ENCODE measurements at places on chromosomes 12 and 14. TPM values are rescaled to one million over a fixed set of nuclear protein-coding genes. Genes with fewer than 3 reads are reported as not detected.

DNA sequence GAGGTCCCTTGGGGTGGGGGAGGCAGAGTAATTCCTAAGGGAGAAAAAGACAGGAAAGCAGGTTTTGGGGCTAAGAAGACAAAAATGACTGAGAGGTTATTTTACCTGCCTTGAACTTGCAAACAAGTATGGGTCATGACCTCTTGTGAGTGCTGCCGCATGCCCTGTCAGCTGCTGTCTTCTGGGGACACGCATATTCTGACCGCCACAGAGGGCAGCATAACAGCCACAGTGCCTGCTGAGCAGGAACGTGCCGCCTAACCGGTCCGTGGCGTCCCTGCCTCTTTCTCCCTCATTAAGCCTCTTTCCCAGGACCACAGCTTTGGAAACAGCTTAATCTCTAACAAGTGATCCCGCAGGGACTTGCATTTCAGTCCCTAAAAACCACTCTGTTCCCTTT lies 51.3 kb upstream of the KCNA1 start:
- DNase-seq: no peak

Gene BHLHE41
- total RNA-seq: 8.1 TPM

- no peak for DNase-seq
Measured at GRCh38 chr12:49809906-49810389, 18.3 kb downstream of the NCKAP5L start.

- no peak for DNase-seq
Measured at GRCh38 chr12:102571889-102572288, 91.5 kb upstream of the IGF1 start.

Gene FOXN3
- total RNA-seq: 5.2 TPM

Data from H4 (cell line).